GM23248 (cell line): ENCODE measurements at places on chromosomes 6 and 20.

- no peak for DNase-seq
Measured at GRCh38 chr20:12699374-12700228, 309.2 kb upstream of the SPTLC3 start.

GRCh38 chr6:5667737-5668136, 339.0 kb downstream of the NRN1 start:
- no peak for DNase-seq

DNA sequence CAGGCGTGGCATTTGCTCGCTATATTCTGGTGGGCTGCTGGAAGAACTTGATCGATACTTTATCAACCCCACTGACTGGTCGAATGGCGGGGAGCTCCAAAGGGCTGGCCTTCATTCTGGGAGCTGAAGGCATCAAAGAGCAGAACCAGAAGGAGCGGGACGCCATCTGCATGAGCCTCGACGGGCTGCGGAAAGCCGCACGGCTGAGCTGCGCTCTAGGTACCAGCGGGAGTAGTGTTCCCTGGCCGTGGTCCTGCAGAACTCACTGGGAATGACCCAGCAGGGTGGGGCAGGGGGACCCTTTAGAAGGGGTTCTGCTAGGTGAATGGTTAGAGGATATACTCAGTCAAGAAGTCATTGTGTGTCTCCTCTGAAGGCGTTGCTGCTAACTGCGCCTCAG, 68.4 kb upstream of the PBOV1 start:
- no peak for DNase-seq

GRCh38 chr6:137341681-137342195, 122.6 kb upstream of the IFNGR1 start:
- DNase-seq = peak; percentile 65

GRCh38 chr6:90464507-90464906, 122.4 kb downstream of the MAP3K7 start:
- DNase-seq = no peak

- peak; percentile 31 for DNase-seq
Measured at GRCh38 chr20:51763965-51764602, 4.1 kb downstream of the ATP9A start.

GRCh38 chr20:16678779-16679178, 51.0 kb upstream of the SNRPB2 start:
- no peak for DNase-seq

DNA sequence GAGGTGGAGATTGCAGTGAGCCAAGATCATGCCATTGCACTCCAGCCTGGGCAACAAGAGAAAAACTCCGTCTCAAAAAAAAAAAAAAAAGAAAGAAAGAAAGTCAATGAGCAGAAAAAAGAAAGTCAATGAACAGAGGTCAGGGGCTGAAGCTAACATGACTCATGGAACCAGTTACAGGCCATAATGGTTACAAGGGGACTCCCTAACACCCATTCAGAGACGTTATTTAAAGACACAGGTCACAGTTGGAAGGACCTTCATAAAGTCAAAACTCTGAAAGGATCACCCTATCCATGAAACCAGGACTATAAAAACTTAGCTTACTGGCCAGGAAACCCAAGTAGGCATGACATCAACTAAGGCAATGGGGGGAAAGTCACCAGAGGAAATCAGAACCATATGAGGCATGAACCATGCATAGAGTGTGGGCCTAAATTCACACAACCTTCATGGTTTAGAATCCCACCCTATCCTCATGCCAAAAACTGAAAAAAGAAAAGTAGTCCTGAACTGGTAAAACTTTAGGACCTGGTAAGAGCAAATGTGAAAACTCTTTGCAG, 18.2 kb downstream of the FBXL4 start:
- DNase-seq = no peak

DNA sequence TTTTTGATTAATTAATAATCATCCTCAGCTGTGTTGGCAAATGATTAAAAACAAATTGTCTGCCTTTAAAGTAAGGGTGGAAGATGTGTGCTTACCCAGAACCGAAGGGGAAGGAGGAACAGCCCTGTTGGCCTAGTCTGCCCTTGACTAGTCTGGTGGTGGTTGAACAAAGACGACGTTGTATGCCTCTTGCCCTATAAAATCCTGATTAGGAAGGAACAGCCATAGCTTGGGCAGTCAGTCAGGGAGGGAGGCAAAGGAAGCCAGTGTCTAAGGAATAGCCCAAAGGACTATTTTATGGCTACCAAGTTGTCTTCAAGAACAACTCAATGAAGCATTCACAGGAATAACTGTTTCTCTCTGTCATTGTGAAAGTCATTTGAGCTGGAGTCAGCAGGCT, 70.7 kb downstream of the PRDM1 start:
- no peak for DNase-seq

DNA sequence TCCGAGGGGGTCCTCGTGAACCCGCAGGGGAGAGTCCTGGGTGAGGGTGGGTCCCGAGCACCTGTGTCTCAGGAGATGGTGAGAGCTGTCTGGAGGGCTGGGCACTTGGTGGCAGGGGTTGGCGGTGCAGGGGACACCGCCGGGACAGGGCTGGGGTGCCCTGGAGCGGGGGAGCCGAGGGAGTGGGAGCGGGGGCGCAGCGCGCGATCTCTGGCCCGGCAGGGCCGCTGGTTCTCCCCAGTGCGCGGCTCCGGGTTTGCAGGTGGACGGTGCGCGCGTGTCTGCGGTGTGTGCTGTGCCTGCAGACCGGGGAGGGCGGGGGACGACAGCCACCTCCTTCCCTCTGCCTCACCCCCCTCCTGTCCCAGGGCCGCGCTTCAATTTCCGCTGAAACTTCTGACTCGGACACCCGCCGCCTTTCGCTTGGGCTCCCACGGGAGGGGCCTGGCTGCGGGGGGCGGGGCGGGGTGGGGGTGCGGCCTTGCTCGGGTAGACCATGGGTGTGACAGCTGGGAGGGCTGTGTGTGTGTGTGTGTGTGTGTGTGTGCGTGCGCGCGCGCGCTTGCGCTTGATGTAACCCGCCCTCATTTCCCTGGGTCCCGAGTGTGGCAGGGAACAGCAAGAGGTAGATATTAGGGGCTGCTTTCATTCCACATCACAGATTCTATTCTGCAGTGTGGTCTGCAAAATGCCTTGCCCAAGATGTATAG, 1.2 kb downstream of the TRIB3 start:
- DNase-seq = peak; percentile 82

GRCh38 chr6:149884215-149884614, 13.7 kb downstream of the RAET1E start:
- peak; percentile 65 for DNase-seq

DNA sequence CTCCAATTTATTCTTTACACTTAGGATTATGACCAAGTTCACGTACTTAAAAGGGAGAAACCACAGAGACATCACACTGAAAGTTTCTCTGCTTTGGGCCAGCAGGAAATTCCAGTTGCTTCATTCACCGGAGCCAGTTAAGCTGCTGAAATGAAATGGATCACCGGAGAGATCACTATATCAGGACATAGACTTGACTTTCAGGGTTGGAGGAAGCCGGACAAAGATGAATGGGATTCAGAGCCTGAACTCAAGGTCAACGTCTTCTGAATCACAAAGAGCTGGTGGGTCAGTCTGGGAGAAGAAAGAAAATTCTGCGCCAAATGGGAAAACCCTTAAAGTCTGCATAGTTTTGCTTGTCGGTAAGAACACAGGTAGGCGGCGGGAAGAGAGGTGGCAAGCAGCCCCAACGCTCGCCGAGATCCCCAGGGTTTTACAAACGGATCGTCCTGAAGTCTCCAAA, 81.9 kb upstream of the CCDC28A start:
- peak; percentile 79 for DNase-seq

GRCh38 chr6:16511040-16511660, 250.1 kb downstream of the ATXN1 start:
- DNase-seq = peak; percentile 73

DNA sequence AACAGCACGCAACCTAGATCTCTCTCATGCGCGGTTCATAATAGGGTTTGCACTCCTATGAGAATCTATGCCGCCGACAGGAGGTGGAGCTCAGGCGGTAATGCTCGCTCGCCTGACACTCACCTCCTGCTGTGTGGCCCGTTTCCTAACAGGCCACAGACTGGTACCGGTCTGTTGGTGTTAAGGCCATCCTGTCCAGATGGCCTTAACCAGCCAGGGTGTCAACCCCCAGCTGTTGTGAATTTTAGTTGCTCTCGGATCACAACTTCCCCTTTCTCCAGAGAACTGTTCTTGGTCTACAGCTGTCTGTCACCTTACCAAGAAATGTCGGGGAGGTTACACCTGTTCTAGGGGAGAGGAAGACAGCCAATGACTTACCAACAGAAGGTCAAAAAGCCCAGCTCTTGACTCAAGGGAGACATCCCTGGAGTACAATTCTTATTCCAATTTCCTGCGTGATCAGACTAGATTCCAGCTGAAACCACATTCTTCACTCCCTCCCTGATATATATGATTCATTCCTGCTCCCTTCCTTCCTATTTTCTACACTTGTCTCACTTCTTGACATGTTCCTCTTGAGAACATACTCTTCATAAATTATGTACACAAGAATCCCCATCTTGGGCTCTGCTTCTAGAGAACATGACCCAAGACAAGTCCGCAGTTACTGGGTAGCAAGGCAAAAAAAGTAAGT, 23.1 kb upstream of the DNAAF9 start:
- no peak for DNase-seq

DNA sequence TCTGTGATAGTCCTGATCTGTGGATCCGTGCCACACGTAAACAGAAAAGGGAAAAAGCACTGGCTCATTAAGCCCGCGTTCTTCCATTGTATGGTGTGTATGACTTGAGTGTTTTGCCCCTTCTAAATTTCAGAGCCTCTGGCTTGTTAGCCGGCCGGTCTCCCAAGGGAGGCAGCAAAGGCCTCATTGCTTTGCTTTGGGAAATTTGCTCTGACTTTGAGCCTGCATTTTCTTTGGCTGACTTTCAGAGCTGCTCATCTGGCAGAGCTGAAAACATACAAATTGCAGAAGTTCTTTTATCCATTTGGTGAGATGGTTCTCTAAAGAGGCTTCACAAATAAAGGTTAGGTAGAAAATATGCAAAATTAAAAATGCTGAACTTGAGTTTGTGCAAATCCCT, 123.0 kb downstream of the UTRN start:
- peak; percentile 33 for DNase-seq

GRCh38 chr20:18056174-18057100, 1.3 kb downstream of the OVOL2 start:
- DNase-seq = peak; percentile 25

GRCh38 chr6:6545616-6546317, 42.8 kb upstream of the LY86 start:
- no peak for DNase-seq

DNA sequence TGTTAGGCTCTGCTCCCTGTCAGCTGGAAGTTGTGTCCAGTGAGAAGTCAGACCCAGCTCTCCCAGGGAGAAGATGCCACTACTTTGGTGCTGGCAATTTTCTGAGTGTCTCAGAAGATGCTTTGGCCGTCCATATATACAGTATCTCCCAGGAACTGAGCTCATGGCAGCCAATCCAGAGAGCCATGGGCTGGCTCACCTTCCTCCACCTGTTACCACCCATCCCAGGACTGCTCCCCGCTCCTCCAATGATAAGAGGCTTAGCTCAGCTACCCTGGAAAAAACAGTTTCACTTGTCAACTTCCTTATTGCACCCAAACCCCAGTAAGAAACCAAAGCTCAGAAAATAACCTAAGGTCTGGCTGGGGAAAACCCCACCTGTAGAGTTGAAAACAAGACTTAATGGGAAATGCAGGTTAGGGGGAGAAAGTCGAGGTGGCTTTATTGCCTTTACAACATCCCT, at the start of gene BNIP5:
BNIP5 (minus strand) TSS at position 110 of the 463 bp plus-strand sequence. CDS start 6,198 bp downstream, outside the sequence.
- DNase-seq = no peak

DNA sequence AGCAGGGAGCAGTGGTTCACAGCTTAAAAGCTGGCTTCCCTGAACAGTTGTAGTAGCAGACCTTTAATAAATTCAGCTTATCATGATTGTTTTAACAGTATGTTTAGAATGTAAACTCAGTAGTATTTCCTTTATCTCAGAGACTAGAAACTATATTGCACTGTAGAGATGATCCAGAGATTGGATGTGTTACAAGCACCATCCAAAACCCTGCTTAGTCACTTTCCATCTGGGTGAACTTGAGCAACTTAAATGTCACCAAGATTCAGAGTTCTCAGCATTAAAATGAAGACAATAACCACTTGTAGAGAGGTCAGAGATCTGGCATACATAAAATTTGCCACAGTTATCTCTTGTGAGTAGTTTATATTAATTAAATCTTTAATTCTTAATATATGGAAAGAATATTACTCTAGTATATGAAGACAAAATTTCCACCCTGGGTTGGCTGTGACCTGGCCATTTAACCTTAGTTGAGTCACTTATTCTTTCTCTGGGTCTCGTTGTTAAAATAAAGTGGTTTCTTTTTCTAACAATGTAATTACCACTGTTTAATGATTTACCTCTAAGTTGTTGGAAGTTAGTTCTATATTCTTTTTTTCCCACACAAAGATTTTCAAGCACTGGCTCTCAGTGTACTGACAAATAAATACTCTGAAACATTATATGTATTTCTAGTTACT, 239.2 kb upstream of the FKBP1C start:
- DNase-seq = no peak

- peak; percentile 8 for DNase-seq
Measured at GRCh38 chr6:5167501-5167900, 82.4 kb downstream of the PPP1R3G start.

GRCh38 chr6:56570413-56571359, 72.0 kb downstream of the DST start:
- DNase-seq = peak; percentile 55

- DNase-seq = peak; percentile 75
Measured at GRCh38 chr6:32973144-32974015, 5.0 kb downstream of the BRD2 start.

- DNase-seq = no peak
Measured at GRCh38 chr6:37665304-37665703, 32.4 kb downstream of the MDGA1 start.

DNA sequence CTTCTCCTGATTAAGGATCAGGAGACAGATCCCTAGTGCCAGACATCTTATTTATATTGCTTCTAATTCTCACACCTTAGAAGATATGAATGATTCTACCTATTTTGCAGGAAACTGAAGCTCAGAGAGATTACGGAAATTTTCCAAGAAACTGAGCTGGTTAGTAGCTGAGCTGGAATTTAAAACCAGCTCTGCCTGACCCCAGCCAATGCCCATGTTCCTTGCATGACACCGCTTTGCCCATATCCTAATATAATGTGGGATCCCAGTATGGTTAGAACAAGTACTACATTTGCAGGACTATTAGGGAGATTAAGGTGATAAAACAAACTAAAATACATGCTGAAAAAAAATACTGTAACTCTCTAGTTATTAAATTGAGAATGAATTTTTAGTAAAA, 1.9 kb downstream of the TMEM30A start:
- peak; percentile 67 for DNase-seq

- peak; percentile 26 for DNase-seq
Measured at GRCh38 chr6:135830452-135830881, 21.0 kb upstream of the PDE7B start.

GRCh38 chr6:48568856-48569255, 457.9 kb upstream of the PTCHD4 start:
- no peak for DNase-seq

GRCh38 chr6:340991-341827, 48.9 kb downstream of the DUSP22 start:
- DNase-seq = no peak

- no peak for DNase-seq
Measured at GRCh38 chr20:50715694-50716093, 15.7 kb upstream of the PARD6B start.

GRCh38 chr6:126718600-126719327, 378.8 kb downstream of the CENPW start:
- DNase-seq = no peak

GRCh38 chr6:154230910-154231595, 125.5 kb downstream of the IPCEF1 start:
- DNase-seq = no peak
